ENCODE measurements at places on chromosomes 4 and X.
A peak's percentile ranks its signal among the peaks of the same experiment; 100 is the strongest.

- DNase-seq, result peak; percentile 14
Measured at GRCh38 chr4:39571054-39571453, 43.8 kb upstream of the UGDH start.

DNA sequence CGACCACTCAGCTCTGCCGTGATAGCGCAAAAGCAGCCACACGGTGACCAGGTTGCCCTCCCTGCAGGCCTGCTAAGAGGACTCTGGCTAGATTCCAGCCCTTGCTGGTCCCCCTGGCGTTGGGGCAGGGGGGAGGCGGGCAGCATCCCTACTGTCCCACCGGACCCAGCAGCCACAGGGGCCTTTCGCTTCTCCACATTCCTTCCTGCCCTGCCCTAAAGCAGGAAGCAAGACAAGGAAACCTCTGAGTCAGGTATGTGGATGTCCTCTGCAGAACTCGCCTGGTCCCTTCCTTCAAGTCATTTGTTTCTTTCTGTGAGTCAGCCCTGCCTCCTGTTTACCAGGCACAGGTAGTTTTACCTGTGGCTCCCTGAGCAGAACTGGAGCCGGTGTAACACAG, 60.2 kb upstream of the CLDN34 start:
- no peak for DNase-seq

DNA sequence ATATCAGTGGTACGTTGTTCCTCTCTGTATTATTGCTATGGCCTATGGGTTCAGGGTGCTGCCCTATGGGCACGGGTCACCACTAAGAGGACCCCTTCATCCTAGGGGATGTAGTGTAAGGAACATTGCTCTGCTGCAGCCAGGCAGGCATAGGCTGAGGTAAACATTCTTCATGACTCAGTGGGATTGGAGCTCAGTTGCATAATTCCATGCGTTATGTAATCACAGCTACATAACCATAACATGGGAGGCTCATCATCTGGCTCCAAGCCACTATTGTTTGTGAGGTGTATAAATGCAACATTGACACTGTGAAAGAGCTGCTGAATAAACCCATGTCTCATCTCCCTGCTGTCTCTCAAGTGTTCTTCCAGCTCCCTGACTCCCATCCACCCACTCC, 375.2 kb downstream of the MAGEE1 start:
- no peak for DNase-seq

GRCh38 chr4:3655963-3656362, 110.2 kb upstream of the ADRA2C start:
- no peak for DNase-seq
